T47D (cell line): ENCODE measurements at places on chromosomes 16 and 17.

DNA sequence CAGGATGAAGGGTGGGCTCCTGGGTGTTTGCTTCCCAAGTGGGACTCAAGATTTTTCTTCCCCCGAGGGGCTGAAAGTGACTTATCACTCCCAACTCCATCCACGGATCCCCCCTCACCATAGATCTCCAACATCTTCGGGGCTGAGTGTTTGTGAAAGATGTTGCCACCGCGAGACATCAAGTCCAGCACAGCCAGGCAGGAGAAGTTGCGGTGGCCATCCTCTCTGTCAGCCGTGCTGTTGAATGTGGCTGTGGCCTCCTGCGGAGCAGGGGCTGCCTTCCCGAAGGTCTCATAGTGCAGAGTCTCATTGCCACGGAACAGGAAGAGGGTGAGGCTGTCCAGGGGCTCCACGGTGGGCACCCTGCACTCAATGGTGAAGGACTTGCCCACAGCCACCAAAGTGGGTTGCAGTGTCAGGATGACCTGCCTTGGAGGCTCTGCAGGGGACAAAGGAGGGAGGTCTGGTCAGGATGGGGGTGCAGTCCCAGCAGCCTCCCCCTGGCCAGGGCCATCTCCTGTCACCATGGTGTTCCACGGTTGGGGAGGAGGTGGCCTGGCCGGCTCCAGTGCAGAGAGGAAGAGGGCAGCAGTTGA, 5.5 kb downstream of the PRR29 start:
- DNase-seq = no peak

DNA sequence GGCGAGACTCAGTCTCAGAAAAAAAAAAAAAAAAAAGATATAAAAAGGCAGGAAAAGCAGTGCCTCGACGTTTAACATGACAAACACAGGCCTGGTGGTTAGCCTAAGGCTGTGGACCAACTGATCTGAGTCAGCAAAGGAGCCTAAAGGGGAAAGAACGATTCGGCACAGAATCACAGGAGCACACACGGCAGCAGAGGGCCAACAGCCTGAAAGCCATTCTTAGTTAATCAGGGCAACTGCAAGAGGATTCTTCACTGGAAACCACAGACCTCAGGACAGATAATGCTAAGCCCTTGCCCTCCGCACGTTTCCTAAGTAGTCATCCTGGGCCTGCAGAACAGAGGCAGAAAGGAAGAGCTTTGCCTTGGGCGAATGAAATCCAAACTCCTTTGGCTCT, 14.7 kb downstream of the TMEM11 start:
- DNase-seq = no peak

- DNase-seq = no peak
These were observed 14.3 kb downstream of the GDPD1 start for GRCh38 chr17:59234631-59235030.

- DNase-seq = peak; percentile 92
These were observed at the start of gene MLST8 for GRCh38 chr16:2205104-2205966. Gene MLST8, plus strand, starts transcription at chr16:2205454. Its CDS starts 632 bp downstream, at chr16:2206086.

- DNase-seq = no peak
These were observed 29.1 kb upstream of the PHOSPHO1 start for GRCh38 chr17:49259663-49260010.

DNA sequence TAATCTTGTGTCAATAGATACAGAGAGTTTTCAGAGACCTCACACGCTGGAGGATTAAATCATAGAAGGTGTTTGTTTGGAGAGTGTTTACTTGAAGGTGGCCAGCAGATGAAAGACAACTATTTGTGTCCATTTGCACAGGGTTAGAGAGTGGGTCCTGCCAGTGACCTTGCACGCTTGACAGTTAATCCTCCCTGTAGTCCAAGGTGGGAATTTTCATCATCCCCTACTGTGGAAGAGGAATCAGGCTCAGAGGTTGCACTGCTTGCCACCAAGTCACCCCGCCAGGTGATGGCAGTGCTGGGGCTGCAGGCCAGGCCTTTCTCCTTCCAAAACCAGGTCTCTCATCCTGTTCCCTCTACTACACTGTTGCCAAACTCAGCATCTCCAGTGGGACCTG, 12.3 kb downstream of the CDH1 start:
- DNase-seq = no peak

DNA sequence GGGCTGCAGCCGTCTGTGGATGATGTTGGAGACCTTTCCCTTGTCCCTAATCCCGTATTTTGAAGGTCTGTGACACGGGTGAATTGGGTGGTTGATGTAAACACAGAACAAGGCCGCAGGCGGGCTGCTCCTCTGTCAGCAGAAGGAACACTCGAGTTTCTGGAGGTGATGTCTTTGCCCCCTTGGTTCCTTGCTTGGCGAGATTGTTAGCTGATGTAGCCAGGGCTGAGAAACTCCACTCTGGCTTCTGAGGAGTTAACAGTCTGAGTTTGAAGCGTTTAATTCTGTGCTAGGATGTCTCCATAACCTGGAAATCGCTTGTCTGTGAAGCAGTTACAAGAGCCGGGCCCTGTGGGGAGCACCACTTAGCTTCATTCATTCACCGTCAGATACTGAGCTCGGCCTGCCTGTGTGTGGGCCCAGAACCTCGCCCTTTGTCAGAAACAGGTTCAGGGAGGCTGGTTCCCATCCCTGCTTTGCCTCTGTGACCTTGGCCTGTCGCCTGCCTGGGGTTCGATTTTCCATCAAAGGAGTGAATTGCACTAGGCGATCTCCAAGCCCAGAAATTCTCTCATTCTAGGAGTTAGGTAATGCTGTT, 1.3 kb downstream of the MAPK8IP3 start:
- DNase-seq = no peak

DNA sequence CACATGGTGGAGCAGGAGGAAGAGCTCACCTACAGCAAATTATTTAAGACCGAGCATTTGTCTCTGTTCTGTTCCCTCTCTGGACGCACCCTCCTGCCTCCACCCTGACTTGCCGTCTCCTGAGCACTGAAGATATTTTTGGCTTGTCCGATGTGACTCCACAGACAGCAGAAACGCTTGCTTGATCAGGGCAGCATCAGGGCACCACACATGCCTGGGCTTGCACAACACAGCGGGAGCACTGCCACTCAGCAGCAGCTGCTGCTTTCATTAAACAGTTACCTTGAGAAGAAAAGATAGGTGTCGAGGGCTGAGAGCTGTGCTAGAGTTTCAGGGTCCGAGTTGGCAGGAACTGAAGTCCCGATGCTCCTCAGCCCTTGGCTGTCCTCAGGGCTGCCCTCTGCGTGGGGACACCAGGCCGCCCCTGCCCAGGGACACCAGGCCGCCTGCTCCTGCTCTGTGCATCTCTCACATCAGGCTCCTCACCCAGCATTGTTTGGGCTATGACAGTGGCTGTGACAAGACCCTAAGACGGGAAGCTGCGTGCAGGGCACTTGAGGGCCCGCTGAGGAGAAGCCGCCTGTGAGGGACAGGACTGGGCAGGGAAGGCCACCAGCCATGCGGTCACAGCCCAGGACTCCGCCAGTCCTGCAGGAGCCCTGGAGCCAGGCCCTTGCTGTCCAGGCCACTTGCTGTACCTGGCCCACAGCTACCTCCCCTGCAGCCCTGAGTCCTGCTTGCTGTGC, 21.3 kb upstream of the CDH15 start:
- DNase-seq = no peak

- DNase-seq = no peak
These were observed 2.1 kb upstream of the TOM1L1 start for GRCh38 chr17:54898576-54898975.

DNA sequence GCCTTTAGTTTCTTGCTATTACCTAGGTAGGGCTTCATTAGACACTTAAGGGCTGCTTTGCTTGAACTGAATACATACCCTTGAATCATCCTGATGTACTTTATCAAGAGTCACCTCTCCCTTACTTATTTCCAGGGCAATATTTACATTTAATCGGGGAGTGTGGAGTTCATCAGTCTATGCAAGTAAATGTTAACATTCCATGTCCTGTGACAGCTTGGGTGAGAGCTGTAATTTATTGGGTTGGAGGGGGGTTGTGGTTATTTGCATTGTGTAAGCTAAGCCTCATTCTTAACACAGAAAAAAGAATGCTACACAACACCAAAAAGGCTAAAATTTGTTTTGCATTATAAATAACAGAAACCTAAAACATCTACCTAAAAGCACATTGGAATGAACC, 16.7 kb downstream of the KCNJ16 start:
- DNase-seq = no peak

DNA sequence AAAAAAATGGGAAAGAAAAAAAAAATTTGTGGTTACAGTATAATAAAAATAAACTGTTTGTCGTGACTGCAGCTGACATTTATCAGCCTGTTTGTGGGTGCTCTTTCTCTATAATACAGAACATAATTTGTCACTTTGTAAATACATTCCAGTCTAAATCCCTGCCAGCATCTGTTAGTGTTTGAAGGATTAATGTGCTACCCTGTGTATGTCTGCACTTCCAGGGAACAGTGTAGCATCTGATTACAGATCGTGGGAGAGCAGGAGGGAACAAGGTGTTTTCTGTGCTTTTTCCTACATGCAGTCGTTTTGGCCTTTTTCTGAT, 265.1 kb downstream of the WWOX start:
- DNase-seq = no peak

- no peak for DNase-seq
These were observed 13.0 kb downstream of the TOB1 start for GRCh38 chr17:50853015-50853615.
